ENCODE measurements at places on chromosomes 7 and 10.

DNA sequence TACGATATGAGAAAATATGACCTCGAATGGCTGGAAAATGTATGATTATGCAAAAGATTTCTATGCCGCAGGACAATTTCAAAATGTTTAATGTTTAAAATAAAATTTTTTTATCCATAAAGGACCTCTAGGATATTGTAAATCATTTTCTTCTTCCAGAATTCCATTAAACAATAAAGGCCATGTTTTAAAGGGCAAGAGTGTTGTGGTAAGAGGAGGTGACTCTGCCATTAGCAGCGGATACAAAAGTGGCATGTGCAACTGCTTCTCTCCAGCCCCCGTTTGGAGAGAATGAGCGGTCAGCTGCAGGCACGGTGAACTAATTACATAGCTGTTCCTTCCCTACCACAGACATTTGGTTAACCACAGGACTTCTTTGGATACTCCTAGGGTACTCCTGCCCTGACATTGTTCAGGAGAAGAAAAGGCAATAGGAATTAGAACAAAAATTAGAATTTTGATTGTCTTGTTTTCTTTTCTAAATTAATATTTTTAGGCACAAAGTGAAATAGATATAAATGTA, 63.8 kb downstream of the HBP1 start:
- DNase-seq, result peak; percentile 52

- DNase-seq, result peak; percentile 29
Observed at GRCh38 chr10:79400146-79401004, 45.0 kb downstream of the ZCCHC24 start.

DNA sequence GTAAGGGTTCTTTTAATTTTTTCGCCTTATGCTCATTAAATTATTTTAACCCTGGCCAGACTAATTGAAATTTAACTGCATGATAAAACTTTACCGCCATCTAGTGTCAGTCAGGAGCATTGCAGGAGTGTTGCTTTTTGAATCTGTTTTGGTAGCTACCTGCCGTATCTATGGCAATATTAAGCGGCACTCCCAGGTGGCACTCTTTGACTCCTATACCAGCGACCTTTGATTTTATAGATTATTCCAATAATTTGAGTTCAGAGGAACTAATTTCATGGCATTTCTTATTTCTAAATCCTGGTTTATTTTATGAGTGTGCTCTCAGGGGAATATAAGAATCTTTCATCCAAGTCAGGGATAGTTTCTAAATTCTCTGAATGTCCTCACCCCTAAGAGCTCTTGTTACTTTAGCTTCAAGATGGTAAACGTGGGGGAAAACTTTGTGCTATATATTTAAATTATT, 198.9 kb downstream of the REEP3 start:
- peak; percentile 45 for DNase-seq

- no peak for DNase-seq
Observed at GRCh38 chr10:79319115-79319771, 28.0 kb upstream of the PPIF start.

All from iris pigment epithelial cell (primary cell).